Cardiac muscle cell (in vitro differentiated cells and primary cell): ENCODE measurements at places on chromosomes 1 and 21. TPM values are rescaled to one million over a fixed set of nuclear protein-coding genes. Genes with fewer than 3 reads are reported as not detected.

Gene GBP7
- not detected in 2 replicates for total RNA-seq

Gene KRTAP10-8
- not detected in 2 replicates for total RNA-seq

Gene MYBPHL
- total RNA-seq: not detected in 2 replicates

Gene BARHL2
- total RNA-seq: not detected in 2 replicates

Gene ALX3
- 0.11 and 1.1 TPM in 2 replicates for total RNA-seq

Gene THEM5
- not detected in 2 replicates for total RNA-seq

Gene SEC16B
- total RNA-seq: 0.35 and 0.63 TPM in 2 replicates

Gene IL19
- not detected in 2 replicates for total RNA-seq

Gene SPRR2B
- not detected in 2 replicates for total RNA-seq

Gene FAM3B
- total RNA-seq: not detected in 2 replicates

Gene TMIGD3
- total RNA-seq: not detected in 2 replicates

Gene LCE1F
- not detected in 2 replicates for total RNA-seq

Gene SV2A
- 19.2 and 21.9 TPM in 2 replicates for total RNA-seq

Gene SPRR2E
- not detected in 2 replicates for total RNA-seq

Gene ETV3L
- total RNA-seq: not detected in 2 replicates

Gene UQCRHL
- total RNA-seq: 3.9 and 5.0 TPM in 2 replicates

Gene ZNF648
- total RNA-seq: 0.12 and 0.39 TPM in 2 replicates

Gene SAMD11
- 90.7 and 146 TPM in 2 replicates for total RNA-seq

Gene PLA2G4A
- total RNA-seq: 0.09 and 0.21 TPM in 2 replicates

Gene TSSK3
- 2.3 and 8.0 TPM in 2 replicates for total RNA-seq

Gene ERVH48-1
- total RNA-seq: 0.07 and 0.42 TPM in 2 replicates

Gene CD1E
- not detected in 2 replicates for total RNA-seq

Gene THEMIS2
- 0.92 and 3.1 TPM in 2 replicates for total RNA-seq

Gene AURKAIP1
- 235 and 301 TPM in 2 replicates for total RNA-seq

Gene RHD
- 0.74 TPM in 1 of 2 replicates, not detected in the other for total RNA-seq

Gene XCL1
- 0.53 and 0.54 TPM in 2 replicates for total RNA-seq

Gene COL16A1
- total RNA-seq: 75.8 and 120 TPM in 2 replicates

Gene HLX
- total RNA-seq: 1.3 and 4.5 TPM in 2 replicates

Gene OLIG2
- 0.09 TPM in 1 of 2 replicates, not detected in the other for total RNA-seq

Gene AQP10
- total RNA-seq: 4.8 and 11.2 TPM in 2 replicates

Gene C1orf105
- 3.2 and 15.6 TPM in 2 replicates for total RNA-seq

Gene POTED
- total RNA-seq: not detected in 2 replicates

Gene IRF6
- total RNA-seq: 1.4 and 2.6 TPM in 2 replicates

Gene SLC1A7
- not detected in 2 replicates for total RNA-seq

Gene RUSC1
- 25.9 and 35.6 TPM in 2 replicates for total RNA-seq

Gene FCER1G
- total RNA-seq: not detected in 2 replicates

Gene DPYD
- 1.3 and 2.0 TPM in 2 replicates for total RNA-seq

Gene CFAP45
- 0.14 TPM in 1 of 2 replicates, not detected in the other for total RNA-seq

Gene MROH9
- total RNA-seq: not detected in 2 replicates
